ENCODE measurements at places on chromosomes 1 and 21. TPM values are rescaled to one million over a fixed set of nuclear protein-coding genes. Genes with fewer than 3 reads are reported as not detected.

Gene LAMC2
- 6.7 TPM for polyA plus RNA-seq

Gene A3GALT2
- 0.12 TPM for polyA plus RNA-seq

Gene TEKT2
- 11.1 TPM for polyA plus RNA-seq

Gene IFI44L
- polyA plus RNA-seq: 5.0 TPM

Gene GBP6
- polyA plus RNA-seq: 0.05 TPM

Gene FMO1
- polyA plus RNA-seq: 183 TPM

Gene TSPAN1
- polyA plus RNA-seq: 65.2 TPM

Gene FMO3
- polyA plus RNA-seq: 0.18 TPM

Gene BPNT1
- 45.7 TPM for polyA plus RNA-seq

Gene BECN2
- not detected for polyA plus RNA-seq

Gene EPHA2
- 15.8 TPM for polyA plus RNA-seq

Gene CYP4A22
- 8.2 TPM for polyA plus RNA-seq

Gene SLC9C2
- polyA plus RNA-seq: 0.09 TPM

Gene RAP1GAP
- 3.5 TPM for polyA plus RNA-seq

Gene ILDR2
- polyA plus RNA-seq: 15.6 TPM

Gene CD48
- 1.4 TPM for polyA plus RNA-seq

Gene ASB17
- polyA plus RNA-seq: not detected

Gene MPL
- polyA plus RNA-seq: 0.55 TPM

Gene DOP1B
- polyA plus RNA-seq: 4.8 TPM

Gene BRDT
- polyA plus RNA-seq: not detected
